ENCODE measurements at places on chromosomes 5 and 9. TPM values are rescaled to one million over a fixed set of nuclear protein-coding genes. Genes with fewer than 3 reads are reported as not detected.
A peak's percentile ranks its signal among the peaks of the same experiment; 100 is the strongest.

PRDM9 gene
- total RNA-seq: not detected

TMEFF1 gene
- 0.28 TPM for total RNA-seq

TSSK1B gene
- total RNA-seq: 0.39 TPM

MBLAC2 gene
- total RNA-seq: 9.4 TPM

GALT gene
- 21.3 TPM for total RNA-seq

CFAP90 gene
- not detected for total RNA-seq

FAM193B gene
- total RNA-seq: 80.4 TPM

CYFIP2 gene
- total RNA-seq: 50.8 TPM

PCDHGC4 gene
- total RNA-seq: 1.7 TPM

FGF1 gene
- 0.65 TPM for total RNA-seq

UNC13B gene
- 20.6 TPM for total RNA-seq

AFAP1L1 gene
- 4.8 TPM for total RNA-seq

LRRC19 gene
- not detected for total RNA-seq

GABBR2 gene
- not detected for total RNA-seq

CMBL gene
- total RNA-seq: 17.6 TPM

GARIN3 gene
- total RNA-seq: not detected

GPR150 gene
- total RNA-seq: not detected

CFAP157 gene
- not detected for total RNA-seq

KCNMB1 gene
- not detected for total RNA-seq

GRCh38 chr5:120096413-120096812 is 367.7 kb upstream of the PRR16 start:
- DNase-seq: peak; percentile 46

GRCh38 chr5:143311428-143311827 is 92.1 kb downstream of the NR3C1 start:
- peak; percentile 91 for DNase-seq

DNA sequence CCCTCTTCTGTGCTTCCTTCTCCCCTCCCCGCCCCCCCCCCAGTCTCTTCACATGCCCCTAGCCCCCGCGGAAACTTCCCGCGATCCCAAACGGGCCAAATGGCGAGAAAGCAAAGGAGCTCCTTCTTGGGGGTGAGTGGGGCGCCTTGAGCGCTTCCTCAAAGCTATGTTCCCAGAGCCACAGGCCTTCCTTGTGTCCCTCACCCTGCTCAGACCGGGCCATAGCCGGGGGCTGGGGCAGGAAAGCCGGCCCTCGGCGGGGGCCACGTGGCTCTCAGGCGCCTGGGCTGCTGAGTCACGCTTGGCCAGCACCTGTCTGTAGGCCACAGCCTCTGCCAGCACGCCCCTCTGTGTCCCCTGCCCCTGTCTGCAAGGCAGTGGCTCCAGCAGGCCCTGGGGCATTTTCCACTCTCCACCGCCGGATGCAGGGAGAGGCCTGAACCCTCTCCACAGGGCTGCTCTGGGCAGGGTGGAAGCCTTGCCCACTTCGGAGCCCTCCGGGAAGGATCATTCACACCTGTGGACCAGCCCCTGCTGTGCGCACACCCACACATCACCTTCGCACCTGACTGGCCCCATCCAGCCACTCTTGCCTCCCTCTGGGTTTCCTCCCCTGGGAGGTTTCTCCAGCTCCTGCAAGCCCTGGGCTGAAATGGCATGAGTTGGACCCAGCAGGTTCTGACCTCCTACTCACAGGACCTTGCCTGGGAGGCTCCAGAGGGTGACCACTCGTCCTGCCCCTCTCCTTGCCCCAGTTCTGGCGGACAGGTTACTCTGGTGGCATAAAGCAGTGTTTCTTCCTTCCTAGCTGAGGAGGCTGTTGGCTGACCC is 1.2 kb upstream of the SQSTM1 start:
- DNase-seq: peak; percentile 88

- peak; percentile 33 for DNase-seq
These were observed at the start of gene DIRAS2 for GRCh38 chr9:90642570-90643539. Gene DIRAS2, minus strand, starts transcription at chr9:90642824. Its CDS starts 28,997 bp downstream, at chr9:90613827.

DNA sequence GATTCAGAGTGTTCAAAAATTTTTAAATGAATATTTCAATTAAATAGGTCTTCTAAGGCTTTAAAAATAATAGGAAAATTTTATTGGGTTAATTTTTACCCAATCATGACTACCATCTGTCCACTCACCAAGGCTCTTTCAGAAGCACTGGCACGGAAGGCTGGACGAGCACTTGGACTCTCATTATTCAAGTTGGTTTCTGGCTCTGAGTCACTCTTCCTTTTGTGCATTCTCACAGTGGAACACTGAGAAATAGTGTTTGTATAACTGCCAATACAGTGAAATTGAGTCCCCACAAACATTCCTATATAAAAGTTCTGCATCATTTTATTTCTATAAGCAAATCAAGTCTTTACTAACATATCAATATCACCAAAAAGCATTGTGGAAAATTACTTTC is 1149.0 kb downstream of the EFNA5 start:
- DNase-seq: peak; percentile 71

DNA sequence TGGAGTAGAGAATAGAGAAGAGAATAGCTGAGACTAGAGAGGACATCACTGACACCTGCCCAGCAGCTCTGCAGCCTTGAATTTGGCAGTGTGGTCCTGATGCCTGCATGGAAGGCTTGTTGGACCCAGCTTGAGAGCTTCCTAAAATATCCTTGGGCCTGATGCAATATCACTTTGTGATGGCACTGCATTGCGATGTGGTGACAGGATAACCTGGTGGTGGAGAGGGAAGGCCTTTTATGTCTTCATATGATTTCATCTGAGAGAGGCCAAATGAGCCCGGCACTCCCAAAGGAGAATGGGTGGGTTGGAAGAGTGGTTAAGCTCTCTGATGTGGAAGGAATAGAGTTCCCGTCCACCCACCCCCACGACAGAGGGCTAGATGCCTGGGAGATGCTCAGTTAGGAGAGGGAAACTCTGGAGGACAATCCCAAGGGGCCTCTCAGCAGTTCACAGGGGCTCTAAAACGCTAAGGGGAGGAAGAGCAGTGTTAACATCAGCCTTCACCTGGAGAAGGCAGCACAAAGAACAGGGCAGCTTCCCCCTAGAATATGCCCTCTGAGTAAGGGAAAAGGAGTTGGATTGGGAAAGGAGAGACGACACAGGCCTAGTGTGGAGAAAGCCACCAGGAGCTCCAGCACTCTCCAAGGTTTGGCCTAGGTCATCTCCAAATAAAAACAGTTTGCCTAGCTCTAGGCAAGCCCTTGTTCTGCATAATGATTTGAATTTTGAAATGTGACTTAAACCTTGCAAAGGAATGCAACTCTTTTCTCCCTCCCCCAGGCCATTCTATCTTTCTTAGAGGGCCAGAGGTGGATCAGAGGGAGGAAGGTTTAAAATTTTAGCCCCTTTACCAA is 99.8 kb upstream of the SSBP2 start:
- DNase-seq: no peak

- no peak for DNase-seq
These were observed 1.2 kb downstream of the CDKN2B-AS1 start for GRCh38 chr9:21995666-21996398.

DNA sequence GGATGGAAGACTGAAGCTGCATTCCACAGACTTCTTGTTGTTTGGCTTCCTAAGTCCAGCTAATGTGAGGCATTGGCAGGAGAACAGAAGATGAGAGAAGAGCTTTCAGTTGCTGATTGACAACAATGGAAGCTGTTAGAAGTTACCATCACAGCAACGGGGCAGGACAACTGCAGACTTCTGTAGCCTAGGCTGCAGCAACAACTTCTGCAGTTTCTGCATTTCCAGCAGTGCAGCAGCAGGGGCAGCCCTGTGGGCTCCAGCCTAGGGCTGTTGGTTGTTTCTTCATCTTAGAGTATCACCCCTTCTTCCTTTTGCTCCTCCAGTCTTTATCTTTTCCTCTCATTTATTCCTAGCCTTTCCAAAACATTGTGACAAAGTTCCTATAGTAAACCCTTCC is 528.8 kb upstream of the PTGER4 start:
- DNase-seq: no peak

- DNase-seq: no peak
These were observed 272.7 kb upstream of the RGMB start for GRCh38 chr5:98500811-98501210.

GRCh38 chr5:15243301-15244020 is 256.5 kb upstream of the FBXL7 start:
- DNase-seq: no peak

DNA sequence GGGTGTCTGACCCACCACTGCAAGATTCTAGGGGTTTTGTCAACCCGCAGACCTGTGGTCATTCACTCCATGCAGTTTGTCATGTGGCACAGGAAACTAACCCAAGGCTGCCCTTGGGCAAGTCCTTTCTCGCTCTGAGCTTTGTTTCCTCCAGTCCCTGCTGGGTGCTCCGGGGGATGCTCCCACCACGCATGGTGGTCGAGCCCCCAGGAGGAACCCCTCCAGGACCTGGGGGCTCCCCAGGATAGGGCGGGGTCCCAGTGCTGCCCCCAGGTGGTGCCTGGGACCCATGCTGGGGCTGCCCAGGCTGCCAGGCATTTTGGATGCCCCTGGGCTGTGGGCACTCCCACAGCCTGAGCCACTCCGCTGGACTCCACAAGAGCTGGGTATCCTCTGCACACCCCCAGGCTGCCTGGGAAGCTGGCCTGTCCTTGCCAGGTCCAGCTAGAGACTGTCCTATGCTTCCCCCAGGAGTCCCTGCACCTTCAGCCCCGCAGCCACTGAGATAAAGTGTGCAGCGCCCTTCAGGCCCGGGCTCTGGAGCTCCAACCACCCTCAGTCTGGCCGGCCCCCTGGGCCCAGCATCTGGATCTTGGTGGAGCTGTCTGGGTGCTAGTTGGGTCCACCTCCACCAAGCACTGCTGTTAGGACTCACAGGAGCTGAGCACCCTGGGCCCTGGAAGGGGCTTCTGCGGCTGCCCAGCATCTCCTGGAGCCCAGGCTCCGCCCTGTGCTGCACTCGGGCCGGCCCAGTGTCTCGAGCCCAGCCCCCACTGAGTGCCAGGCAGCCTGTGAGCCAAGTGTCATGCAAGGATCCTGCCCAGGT is 104.3 kb downstream of the PHF2 start:
- no peak for DNase-seq

DNA sequence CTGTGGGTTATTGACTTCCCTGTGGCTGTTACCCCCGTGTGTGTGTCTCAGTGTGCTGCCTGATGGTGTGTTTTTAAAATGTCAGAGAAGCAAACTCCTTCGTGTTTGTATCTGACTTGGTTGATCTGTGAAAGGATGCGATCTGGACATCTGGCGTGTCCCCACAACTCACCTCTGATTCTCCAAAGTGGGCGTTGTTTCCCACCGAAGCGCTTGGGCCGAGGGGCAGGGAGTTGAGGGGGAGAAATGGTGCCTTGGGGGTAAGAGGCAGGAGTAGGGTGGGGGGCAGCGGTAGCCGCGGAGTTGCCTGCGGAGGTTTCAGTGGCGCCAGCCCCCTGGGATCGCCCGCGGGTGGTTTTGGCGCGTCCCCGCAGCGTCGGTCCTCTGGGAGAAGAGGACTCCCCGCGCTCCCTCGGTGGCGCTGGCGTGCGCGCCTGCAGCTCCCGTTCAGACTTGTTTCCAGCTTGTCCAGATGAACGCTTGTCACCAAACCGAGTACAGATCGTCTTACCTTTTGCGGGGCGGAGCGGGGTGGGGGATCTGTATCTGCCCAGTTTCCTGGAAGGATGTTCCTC is 1.1 kb downstream of the MAST4 start:
- peak; percentile 27 for DNase-seq

GRCh38 chr5:82246960-82247574 is 31.1 kb downstream of the RPS23 start:
- no peak for DNase-seq

DNA sequence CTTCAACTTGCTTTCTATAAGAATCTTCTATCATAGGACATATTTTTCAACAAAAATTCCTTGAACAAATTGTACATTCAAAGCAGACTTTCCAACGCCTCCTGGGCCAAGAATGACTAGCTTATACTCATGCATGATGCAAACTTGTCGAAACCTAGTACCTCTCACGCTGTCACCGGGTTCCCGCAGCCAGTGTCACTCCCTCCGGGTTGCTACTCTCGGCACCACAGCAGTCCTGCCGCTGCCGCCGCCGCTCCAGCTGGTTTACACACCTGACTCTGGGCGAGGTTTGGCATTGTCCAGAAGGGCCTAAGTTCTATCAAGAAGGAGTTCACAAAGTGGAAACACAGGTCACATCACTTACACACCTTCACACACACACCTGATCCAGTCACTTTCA is 244.4 kb downstream of the ADAMTSL1 start:
- no peak for DNase-seq

DNA sequence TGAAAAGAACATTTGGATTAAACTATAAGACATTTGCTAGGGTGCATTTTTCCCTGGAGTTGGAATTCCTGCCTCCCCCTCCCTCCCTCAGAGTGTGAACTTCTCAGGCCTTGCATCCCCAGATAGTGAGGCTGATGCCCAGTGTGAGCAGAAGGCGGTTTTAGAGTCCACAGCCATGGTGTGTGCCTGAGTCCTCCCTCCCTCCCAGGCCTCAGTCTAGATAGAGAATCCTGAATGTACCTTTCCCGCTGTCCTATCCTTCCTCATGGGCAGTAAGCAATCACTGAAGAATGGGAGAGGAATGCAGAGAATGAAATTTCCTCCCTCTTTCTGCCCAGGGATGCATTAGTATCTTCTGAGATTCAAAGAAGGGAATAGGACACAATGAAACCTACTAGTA is 108.5 kb downstream of the RASGRF2 start:
- DNase-seq: no peak

DNA sequence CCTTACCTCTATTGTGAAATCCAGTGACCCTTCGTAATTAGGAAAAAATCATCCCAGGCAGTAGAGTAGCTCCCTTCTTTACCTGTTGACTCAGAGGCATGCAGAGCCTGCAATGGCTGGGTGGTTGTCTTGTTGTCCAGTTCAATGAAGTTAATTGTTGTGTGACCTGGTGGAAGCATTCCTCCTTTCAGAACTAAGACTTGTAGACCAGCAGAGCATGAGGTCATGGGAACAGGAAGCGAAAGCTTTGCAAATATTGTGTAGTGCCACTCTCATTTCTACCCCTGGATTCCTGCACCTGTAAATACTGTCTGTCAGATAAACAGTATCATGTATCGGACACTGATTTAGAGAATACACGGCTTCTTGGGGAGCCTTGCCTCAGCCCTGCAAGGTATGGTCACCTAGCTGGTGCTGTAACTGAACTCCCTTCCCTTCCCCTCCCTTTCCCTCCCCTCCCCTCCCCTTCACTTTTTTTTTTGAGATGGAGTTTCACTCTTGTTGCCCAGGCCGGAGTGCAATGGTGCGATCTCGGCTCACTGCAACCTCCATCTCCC is 5.7 kb upstream of the PRXL2C start:
- no peak for DNase-seq

GRCh38 chr5:140336388-140336787 is 10.0 kb downstream of the HBEGF start:
- no peak for DNase-seq

- DNase-seq: no peak
These were observed 163.7 kb downstream of the MAN2A1 start for GRCh38 chr5:109853377-109853776.

- no peak for DNase-seq
These were observed 119.3 kb upstream of the MAN2A1 start for GRCh38 chr5:109570362-109570874.

DNA sequence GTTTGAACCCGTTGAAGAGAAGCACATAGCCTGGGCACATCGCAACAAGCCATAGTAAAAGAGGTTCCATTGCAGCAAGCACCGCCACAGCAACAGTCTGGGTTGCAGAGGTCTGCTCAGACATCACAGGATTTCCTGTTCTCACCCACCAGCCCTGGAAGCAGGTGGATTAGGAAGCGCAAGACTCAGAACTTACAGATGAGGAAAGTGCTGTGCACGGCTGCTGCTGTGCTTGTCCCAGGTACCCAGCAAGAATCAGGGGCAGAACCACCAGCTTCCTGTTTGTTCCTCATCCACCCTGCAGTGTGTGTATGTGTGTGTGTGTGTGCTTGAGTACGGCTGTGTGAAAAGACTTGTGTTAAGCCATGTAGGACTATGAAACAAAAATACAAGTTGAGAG is 124.7 kb upstream of the IRX2 start:
- DNase-seq: no peak

Data from MCF 10A (cell line).